ENCODE measurements at places on chromosomes 7 and 10. TPM values are rescaled to one million over a fixed set of nuclear protein-coding genes. Genes with fewer than 3 reads are reported as not detected.

GRCh38 chr7:46369933-46370654 is 449.0 kb upstream of the IGFBP3 start:
- peak; percentile 62 for DNase-seq

GRCh38 chr10:75115137-75115536 is 3.7 kb downstream of the SAMD8 start:
- no peak for DNase-seq

- DNase-seq, result peak; percentile 63
These were observed 143.5 kb upstream of the UNC5B start for GRCh38 chr10:71068861-71069271.

DNA sequence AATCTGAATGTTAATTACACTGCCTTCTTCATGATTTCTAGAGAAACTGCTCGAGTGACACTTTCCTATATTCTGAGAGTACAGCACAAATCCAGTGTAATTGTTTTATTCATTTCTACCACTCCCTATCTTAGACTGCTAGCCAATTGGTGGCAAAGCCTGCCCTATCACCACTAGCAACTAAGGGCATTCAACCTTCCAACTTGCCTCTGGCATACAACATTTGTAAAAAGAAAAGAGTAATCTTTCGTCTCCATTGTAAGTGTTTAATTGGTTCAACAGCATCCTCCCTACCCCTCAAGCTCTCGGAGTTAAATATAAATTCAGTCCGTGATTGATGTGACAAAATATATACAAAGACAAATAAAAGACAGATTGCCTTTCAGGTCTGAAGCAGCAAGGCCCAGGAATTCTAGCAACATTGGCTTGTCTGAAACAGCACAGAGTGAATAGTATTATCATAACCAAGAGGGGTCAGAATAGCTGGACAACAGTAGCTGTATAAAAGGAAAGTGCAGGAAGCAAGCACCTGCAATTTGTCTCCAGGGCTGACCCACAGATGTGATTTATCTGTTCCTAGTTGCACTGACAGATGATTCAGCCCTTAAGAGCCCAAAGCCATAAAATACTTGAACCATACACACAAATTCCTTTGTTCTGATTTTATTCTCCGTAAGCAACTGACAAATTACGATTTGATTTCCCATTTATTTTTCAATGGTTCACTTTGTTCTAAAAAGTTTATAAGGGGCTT is 47.6 kb upstream of the ANKRD1 start:
- DNase-seq, result peak; percentile 32

PLAC9 gene
- total RNA-seq, result not detected

UCN3 gene
- not detected for total RNA-seq

DNA sequence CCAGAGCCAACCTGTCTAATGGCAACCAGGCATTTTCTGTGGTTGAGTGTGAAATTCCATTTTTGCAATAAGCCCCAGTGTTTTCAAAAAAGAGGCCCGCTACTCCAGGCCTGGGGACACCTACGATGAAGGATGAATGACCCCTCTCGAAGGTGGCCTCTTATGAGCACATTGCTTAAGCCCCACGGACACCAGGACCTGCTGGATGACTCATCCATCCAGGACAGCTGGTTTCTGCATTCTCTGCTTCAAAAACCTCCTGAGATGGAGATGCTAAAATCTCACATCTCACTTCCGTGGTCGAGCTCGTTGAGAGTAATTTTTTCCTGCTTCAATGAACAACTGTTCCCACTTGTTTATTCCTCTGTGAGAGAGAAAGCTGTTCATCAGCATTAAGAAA is 150.2 kb upstream of the FZD8 start:
- no peak for DNase-seq

Measured in foreskin keratinocyte (primary cell).